ENCODE measurements at places on chromosomes 6 and 20.

- DNase-seq: no peak
These were observed 108.1 kb downstream of the TRMT11 start for GRCh38 chr6:126094411-126094810.

DNA sequence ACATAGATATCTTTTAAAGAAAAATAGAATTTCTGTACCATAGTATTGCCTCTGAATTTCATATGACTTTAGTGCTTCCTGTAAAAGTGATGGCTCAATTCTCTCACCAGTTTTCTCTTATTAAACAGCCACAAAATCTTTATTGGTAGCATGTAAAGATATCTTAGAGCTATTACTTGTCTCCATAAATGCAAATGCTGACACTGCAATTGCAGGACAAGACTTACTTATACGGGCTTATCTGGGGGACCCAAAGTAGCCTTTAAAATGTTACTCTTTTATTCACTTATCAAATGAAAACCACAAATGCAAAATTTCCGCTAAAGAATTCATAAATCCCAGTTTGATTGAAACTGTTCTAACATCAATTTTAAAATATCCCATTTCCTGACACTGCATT lies 287.1 kb upstream of the SPTLC3 start:
- no peak for DNase-seq

- DNase-seq: no peak
These were observed 14.4 kb upstream of the HLA-DQA1 start for GRCh38 chr6:32622545-32623401.

- no peak for DNase-seq
These were observed 11.5 kb downstream of the NFKBIL1 start for GRCh38 chr6:31558631-31559500.

GRCh38 chr20:37880726-37881591 lies 22.0 kb upstream of the VSTM2L start:
- DNase-seq: peak; percentile 49

- no peak for DNase-seq
These were observed 431.5 kb downstream of the HACE1 start for GRCh38 chr6:104428184-104428583.

DNA sequence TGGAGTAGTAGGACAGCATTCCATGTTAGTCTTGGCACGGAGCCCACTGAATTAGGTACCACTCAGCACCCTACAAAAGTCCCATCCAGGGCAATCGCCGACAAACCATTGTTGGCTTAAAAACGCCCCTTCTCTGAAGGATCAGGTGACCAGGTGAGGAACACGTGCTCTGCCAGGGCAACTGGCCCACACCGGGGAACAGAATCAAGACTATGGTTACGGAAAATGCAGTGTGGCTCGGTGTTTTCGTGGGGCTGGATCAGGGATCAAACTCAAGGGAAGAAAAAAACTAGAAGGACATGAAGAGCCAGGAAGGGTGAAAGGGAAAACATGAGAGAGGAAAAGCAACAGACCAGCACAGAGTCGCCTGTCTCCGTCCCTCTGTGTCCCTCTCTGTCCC lies 177.8 kb upstream of the ARID1B start:
- no peak for DNase-seq

GRCh38 chr6:105757512-105758200 lies 328.5 kb upstream of the PRDM1 start:
- DNase-seq: no peak

DNA sequence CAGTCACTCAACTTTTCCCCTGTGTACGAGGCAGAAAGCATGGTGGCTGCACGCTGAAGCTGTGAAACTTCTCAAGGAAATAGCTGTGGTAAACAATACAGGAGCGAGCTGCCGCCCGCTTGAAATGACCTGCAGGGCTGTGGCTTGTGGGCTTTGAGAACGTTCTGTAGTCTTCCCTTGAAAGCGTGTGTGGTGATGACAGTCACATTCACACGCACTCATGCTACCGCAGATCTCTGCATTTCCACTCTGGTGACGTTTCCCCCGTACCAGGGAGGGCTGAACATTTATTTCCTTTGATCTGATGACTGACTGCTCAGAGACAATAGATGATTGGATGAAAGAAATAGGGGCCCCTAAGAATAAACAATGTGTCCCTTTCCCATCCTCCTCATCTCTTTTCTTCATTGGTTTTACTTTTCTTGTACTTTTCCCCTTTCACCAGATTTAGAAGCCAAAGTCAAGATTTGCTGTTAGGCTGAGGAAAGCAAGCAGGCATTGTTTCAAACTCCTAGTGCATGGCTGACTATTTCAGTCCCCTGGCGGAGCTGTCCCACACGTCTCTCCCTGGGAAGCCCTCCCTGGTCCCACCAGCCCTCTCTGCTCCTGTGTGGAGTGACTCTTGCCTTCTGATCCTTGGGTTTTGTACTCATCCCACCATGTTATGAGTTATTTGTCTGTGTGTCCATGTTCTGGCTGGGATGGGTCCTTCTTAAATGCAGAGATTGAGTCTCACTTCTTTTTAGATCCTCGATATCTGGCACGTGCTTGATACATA lies 3.9 kb downstream of the SYTL3 start:
- no peak for DNase-seq

DNA sequence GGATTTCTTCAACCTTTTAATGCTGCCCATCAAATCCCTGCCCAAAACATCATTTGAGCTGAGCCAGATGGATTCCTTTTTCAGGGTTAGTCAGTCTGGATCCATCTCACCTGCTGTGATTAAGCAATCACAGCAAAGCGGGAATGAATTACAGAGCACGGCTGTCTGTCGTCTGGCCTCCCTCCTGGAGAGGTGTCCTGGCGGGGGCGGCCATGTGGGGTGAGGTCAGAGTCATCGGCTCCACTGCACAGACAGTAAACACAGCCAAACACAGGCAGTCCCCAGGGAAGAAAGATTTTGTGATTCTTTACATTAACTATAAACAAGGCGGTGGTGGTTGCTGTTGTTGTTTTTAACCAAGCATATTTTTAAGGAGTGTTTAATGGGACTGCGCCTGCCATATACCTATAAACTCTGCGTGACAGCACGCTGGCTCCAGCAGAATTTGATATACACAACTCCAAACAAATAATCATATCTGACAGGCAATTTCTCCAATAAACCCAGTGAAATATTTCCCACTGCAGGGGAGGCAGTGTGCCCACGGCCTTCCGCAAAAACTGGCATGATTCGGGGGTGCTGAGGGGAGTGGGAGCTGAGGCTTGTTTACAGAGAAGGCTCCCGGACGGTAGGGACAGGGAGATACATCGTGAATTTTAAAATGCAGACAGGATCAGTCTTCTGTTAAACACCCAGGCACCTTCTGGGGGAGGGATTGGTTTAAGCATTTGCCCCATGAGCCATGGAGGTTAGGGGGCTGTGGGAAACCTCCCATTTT lies 232.0 kb upstream of the PMEPA1 start:
- no peak for DNase-seq

DNA sequence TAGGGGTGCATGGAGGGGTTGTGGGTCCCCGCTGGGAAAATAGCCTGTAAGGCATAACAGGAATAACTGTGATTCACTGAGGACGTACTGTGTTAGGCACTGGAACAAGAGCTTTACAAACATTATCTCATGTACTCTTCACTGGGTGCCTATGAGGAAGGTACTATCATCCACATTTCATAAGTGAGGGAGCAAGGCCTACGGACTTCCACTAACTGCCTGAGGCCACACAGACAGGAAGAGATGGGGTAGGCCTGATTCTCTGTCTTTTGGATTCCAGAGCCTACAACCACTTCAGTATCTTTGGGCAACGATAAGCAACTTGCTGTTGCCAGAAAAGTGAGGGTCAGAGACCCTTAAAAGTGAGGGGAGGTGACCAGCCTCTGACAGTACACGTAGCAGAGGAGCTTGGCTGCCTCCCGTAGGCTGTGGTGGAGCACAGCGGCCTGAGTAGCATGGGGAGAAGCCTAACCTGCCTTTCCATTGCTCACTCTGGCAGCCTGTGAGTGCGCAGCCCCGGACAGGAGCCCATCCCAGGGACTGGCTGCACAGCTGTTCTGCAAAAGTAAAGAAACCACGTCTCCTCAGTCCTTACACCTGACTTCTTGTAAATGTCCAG lies 30.4 kb downstream of the PSMB1 start:
- DNase-seq: peak; percentile 46

DNA sequence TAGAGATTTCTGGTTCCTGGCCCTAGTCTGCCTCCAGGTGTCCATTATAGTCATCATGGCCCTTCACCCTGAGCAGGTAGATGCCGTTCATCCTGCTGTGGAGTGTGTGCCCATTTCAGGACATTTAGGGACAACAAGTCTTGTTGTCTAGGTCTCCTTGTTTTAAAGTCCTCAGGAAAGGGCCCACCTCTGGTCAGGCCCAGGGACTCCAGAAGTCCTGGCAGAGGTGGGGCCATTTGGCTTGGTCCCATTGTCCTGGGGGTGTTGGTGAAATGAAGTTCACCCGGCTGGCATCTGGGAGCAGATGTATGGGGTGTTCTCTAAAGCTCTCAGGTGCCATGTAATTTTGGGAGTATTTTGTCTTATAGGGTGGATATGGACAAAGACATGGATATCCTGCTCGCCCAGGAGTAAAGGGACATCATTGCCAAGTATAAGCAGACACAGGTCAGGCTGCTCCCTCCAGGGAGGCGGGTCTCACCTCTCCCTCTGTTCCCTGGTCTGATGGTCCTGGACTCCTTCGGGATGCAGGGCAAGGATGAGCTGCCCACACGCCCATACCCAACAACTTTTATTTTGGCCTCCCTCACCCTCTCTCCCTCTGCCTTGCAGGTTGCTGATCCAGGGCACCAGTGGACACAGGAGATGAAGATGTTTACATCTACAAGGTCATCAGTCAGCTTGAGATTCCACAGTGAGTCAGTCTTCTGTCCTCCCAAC lies 31.7 kb upstream of the MAS1L start:
- DNase-seq: no peak

- DNase-seq: no peak
These were observed 187.2 kb upstream of the KCNG1 start for GRCh38 chr20:51210084-51210483.

DNA sequence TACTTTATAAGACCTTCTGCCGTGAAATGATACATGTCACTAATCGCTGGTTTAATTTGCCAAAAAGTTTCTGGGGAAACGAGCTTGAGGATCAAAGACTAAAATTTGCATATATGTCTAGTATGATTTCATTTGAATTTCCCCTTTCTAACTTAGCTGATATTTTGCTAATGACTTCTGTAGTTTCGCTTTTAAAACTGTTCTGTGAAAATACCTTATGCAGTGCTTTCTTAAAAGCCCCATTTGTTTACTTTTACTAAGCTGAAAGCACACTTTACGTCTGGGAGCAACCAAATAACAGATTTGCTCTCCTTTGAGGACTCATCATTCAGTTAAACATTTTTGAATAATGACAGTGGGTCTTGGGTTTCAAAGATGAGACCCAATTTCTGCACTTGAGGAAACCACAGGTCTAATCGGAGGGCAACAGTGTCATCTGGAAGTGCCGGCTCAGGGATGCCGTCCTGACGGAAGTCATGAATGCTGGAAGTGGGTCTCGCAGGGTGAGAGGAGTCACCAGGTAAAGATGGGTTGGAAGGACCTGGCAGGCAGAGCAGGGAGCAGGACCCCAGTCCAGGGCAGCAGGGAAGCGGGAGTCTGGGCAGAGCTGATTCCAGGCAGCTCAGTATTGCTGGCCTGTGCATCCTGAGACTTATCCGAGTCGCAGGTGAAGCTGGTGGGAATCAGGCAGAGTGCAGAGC lies 33.2 kb downstream of the PLEKHG1 start:
- DNase-seq: no peak

- DNase-seq: no peak
These were observed at the start of gene HDGFL1 for GRCh38 chr6:22569281-22570184. Gene HDGFL1 (plus strand): TSS chr6:22569566. CDS start chr6:22569576, 10 bp downstream.

DNA sequence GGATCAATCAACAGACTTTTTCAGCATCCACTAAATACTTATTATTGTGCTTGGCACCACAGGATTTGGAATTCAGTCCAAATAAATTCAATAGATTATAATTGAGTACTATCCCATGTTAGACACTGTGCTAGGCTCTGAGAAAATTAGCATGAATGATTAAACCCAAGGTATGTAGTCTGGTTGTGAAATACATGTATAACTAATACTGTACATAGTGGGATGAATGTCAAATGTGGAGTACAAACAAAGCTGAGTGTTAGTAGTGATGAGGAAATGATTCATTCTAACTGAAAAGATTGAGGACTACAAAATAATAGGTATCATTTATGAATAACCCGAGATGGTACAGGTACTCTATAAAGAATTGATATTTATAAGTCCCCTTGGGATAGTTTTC lies 111.9 kb upstream of the FLRT3 start:
- DNase-seq: no peak

GRCh38 chr20:24674921-24675605 lies 205.6 kb downstream of the SYNDIG1 start:
- DNase-seq: no peak

DNA sequence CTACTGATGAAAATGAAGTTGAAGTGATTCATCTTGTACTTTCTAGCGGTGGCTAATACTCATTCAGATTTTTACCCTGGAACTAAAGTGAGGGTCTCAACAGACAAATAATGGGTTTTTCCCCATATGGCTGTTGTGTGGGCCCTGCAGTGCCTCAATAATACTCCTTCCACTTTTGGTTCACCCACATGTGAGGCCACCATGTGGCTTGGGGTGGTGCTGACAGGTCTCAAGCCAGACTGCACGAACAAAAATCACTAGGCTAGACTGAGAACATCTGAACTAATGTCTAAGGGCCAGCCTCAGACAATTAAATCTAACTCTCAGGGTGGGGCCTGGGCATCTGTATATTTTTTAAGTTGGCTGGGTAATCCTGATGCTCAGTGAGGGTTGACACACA lies 7.9 kb upstream of the COL12A1 start:
- DNase-seq: no peak

DNA sequence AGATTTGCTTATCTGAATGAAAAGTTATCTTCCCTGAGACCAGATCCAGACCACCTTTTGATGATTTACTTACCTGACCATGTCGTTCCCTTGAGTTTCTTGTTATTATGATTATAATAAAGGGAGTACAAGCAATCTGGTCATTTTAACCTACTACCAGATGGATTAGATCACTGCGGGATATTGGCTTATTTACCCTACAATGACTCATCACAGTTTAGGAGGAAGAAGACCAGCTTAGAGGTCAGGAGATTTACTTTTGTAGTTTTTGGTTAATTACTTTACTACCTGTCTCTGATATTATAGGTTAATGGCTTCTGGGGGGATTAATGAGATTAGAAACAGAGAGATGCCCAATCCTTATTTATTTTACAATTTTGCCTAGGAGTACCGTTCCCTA lies 10.7 kb downstream of the PKIB start:
- DNase-seq: peak; percentile 8

DNA sequence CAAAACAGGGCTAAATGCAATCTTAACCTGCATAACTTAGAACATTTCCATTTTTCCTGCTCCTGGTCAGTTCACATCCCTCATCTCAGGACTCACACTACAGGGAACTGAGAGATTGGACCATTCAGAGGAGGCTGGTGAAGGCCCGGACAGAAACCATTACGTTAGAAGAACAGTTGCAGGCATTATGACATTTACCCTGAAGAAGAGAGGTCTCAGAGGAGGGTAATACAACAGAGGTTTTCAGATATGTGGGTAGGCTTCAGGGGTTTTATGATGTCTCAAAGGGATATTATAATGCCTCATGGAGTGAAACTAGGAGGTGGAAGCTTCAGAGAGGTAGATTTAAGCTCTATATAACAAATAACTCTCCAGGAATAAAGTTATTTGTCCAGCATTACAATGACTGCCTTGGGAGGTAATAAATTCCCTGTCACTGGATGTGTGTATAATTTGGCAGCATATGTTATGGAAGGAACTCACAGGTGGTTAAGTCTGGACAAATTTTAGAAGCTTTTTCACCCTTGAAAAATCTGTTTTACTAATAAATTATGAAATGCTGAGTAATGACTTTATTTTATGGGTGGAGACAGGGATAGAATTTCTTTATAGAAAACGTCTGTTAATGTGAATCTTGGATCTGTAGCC lies 36.7 kb upstream of the RIPOR2 start:
- DNase-seq: no peak

GRCh38 chr6:138907167-138907566 lies 80.9 kb downstream of the REPS1 start:
- DNase-seq: no peak
